ENCODE measurements at places on chromosomes 1 and 21. TPM values are rescaled to one million over a fixed set of nuclear protein-coding genes. Genes with fewer than 3 reads are reported as not detected.
A peak's percentile ranks its signal among the peaks of the same experiment; 100 is the strongest.

Gene VAV3
- total RNA-seq, result 10.4 TPM

- H3K4me1 ChIP-seq, result peaks cover 4% of the 10 kb centered on the region
- DNase-seq, result no peak
- no peaks in the 10 kb centered on the region for H3K27me3 ChIP-seq
- H3K27ac ChIP-seq, result no peak overlapping the region
These were observed 2.6 kb downstream of the GLRX2 start for GRCh38 chr1:193102662-193103061.

Gene CACNA1E
- 2.6 TPM for total RNA-seq

Gene PSRC1
- total RNA-seq, result 67.3 TPM

GRCh38 chr1:30762930-30763650 lies 5.5 kb upstream of the LAPTM5 start:
- no peak overlapping the region for H3K27ac ChIP-seq
- no peaks in the 10 kb centered on the region for H3K36me3 ChIP-seq
- H3K4me1 ChIP-seq, result no peaks in the 10 kb centered on the region
- H3K27me3 ChIP-seq, result no peaks in the 10 kb centered on the region
- DNase-seq, result no peak

Gene NMNAT2
- 20.9 TPM for total RNA-seq

GRCh38 chr1:108049178-108049819 lies 84.3 kb upstream of the VAV3 start:
- peaks cover 20% of the 10 kb centered on the region for H3K4me1 ChIP-seq
- no peaks in the 10 kb centered on the region for H3K36me3 ChIP-seq
- H3K27me3 ChIP-seq, result no peaks in the 10 kb centered on the region
- H3K27ac ChIP-seq, result no peak overlapping the region

GRCh38 chr1:95233319-95233736 lies 682 bp upstream of the RWDD3 start:
- H3K36me3 ChIP-seq, result no peaks in the 10 kb centered on the region
- peak overlapping the region; percentile 93 for H3K4me3 ChIP-seq
- peaks cover 4% of the 10 kb centered on the region for H3K4me1 ChIP-seq
- H3K27ac ChIP-seq, result no peak overlapping the region
- no peaks in the 10 kb centered on the region for H3K27me3 ChIP-seq

Gene ZNF672
- total RNA-seq, result 30.7 TPM

Gene GJA5
- 2.8 TPM for total RNA-seq

- no peak for DNase-seq
- no peaks in the 10 kb centered on the region for H3K27me3 ChIP-seq
- H3K36me3 ChIP-seq, result no peaks in the 10 kb centered on the region
- H3K27ac ChIP-seq, result no peak overlapping the region
- H3K4me3 ChIP-seq, result no peak overlapping the region
These were observed 19.3 kb downstream of the DPT start for GRCh38 chr1:168709405-168710363.

DNA sequence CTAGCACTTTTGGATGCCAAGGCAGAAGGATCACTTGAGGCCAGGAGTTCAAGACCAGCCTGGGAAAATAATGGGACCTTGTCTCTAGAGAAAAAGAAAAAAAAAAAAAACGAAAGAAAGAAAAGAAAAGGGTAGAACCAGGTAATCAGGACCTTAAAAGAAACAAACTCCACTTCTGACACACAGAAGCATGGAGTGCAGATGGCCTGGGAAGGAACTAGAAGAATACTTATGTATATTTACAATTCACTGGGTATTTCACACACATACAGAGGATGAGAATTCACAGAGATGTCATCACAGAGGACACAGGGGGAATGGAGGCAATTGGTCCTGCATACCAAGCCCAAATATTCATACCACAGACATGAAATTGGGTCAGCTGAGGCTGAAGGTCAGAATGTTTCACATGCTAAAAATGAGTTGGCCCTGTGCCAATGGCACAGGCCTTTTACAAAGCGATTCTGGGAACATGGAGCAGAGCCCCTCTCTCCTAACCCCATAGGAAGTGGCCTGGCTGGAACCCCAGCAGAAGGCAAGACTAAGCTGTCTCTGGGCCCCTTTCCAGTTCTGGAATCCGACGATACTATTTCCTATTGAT lies 4.4 kb downstream of the B4GALT3 start:
- H3K4me3 ChIP-seq, result no peak overlapping the region
- no peaks in the 10 kb centered on the region for H3K4me1 ChIP-seq
- H3K27ac ChIP-seq, result no peak overlapping the region
- no peak for DNase-seq
- peaks cover 29% of the 10 kb centered on the region for H3K36me3 ChIP-seq

GRCh38 chr1:9363061-9363471 lies 70.4 kb downstream of the SPSB1 start:
- no peaks in the 10 kb centered on the region for H3K27me3 ChIP-seq
- H3K4me1 ChIP-seq, result no peaks in the 10 kb centered on the region
- H3K4me3 ChIP-seq, result no peak overlapping the region
- no peak for DNase-seq
- H3K27ac ChIP-seq, result no peak overlapping the region
- no peaks in the 10 kb centered on the region for H3K36me3 ChIP-seq

Measured in H1 (cell line).